Stimulated activated CD4-positive, alpha-beta T cell treated with anti-CD3 and anti-CD28 coated beads, TNF-alpha, amount 100 ng/mL, for 4 hours (primary cell): ENCODE measurements at places on chromosomes 5 and 9.
A peak's percentile ranks its signal among the peaks of the same experiment; 100 is the strongest.

GRCh38 chr5:10424124-10424731 is 17.5 kb upstream of the ROPN1L start:
- DNase-seq, result no peak

- DNase-seq, result peak; percentile 38
Measured at GRCh38 chr5:126449751-126450271, 26.6 kb downstream of the GRAMD2B start.

DNA sequence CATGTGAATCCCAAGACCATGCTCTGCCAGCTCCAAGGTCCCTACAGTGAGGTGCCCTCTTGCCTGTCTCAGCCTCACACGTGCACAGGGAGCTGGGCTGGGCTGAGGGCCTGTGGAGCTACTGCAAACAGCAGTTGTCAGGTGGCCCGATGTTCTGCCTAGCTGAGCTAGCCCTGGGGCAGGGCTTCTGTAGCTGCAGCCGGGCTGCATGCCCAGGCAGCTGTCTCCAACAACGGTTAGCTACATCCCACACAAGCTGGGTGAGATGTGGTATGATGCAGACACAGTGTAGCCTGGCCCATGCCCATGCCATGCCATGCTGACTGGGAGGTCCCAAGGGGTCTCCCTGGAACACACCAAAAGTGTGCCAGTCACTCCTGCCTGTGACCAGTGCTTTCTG is 62.0 kb downstream of the MACROH2A1 start:
- no peak for DNase-seq

GRCh38 chr5:141420855-141421488 is at the start of gene PCDHGA11:
Gene PCDHGA11 (plus strand): TSS chr5:141421051. CDS start chr5:141421228, 177 bp downstream.
- DNase-seq, result no peak

GRCh38 chr5:3509290-3509689 is 86.3 kb upstream of the IRX1 start:
- no peak for DNase-seq

GRCh38 chr9:110114859-110115201 is 93.1 kb downstream of the C9orf152 start:
- no peak for DNase-seq

DNA sequence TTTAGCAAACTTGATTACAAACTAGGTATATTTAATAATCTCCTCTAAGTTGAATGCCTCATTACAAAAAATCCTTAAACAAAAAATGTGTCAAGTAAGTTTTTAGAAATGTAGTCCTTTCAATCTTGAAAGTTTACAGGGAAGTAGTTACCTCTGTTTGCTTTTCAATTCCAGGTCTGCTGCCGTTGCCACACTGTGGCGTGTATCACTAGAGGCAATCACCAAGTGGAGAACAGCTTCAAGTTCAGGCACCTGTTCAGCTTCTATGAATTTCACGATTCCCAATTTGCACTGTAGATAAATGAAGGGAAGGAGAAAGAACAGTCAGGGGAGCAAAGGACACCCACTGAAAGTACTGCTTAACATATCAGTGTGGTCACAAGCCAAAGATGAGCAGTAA is 51.1 kb downstream of the ECPAS start:
- DNase-seq, result no peak

- no peak for DNase-seq
Measured at GRCh38 chr9:89839449-89839848, 234.6 kb downstream of the GADD45G start.

GRCh38 chr5:6389397-6389796 is 11.1 kb upstream of the MED10 start:
- DNase-seq, result no peak

GRCh38 chr9:131422241-131422792 is 28.4 kb downstream of the PRRC2B start:
- DNase-seq, result no peak

DNA sequence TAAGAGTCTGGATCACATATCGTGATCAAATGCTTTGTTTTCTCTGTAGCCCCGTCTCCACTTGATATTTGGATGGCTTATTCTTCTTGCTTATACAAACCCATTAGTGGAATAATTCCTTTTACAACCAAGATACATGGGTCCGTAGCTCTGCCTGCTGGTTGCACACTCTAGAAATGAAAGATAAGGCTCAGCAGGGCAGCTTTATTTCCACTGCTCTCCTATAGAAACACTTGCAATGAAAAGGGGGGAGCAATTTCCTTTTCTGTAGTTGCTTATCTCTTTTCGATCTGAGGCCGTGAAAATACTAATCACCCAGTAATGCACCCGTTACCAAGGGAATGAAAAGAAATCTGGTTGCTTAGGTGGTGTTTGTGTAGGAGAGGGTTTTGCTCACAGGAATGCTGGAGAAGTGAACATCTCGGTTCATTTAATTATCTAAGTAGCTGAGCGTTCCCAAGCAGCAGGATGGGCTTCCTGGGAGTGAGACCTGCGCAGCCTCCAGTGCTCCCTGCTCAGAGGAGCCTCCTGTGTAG is 131.7 kb downstream of the ADAMTS16 start:
- no peak for DNase-seq

DNA sequence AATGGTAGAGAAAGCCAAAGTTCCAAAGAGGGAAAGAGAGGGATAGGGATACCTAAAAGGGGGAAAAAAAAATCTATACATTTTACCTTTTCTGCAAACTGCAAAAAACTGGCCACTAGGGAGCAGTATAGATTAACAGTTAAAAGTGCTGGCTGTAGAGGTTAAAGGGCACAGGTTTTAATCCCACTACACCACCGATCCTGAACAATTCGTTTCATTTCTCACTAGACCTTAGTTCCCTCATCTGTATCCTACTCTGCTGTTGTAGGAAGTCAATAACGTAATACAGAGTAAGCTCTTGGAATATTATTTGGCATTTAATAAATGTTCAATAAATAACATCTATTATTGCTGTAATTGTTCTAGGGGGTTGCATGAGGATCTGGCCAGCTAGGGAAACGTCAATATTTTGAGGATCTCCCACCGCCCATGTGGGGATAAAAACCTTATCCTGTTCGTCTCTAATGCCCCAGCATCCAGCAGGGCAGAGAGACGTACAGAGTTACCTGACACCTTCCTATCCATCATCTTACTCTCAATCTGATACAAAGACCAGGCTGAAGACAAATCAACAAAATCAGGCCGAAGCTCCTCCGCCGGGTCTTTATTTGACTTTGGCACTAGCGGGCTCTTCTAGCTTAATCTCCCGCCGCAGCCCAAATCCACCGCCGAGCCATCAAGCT is 757 bp downstream of the CDC26 start:
- DNase-seq, result no peak

- no peak for DNase-seq
Measured at GRCh38 chr5:115842089-115842935, 577 bp downstream of the AP3S1 start.

DNA sequence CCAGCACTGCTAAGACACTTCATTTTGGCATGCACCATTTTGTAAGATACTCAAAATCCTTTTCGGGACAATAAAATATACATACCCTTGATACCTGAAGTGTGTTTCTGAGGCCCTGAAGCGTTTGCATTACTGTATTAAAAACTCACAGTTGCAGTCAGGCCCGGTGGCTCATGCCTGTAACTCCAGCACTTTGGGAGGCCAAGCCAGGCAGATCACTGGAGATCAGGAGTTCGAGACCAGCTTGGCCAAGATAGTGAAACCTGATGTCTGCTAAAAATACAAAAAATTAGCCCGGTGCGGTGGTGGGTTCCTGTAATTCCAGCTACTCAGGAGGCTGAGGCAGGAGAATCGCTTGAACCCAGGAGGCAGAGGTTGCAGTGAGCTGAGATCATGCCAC is 2.5 kb upstream of the EIF4EBP3 start:
- DNase-seq, result no peak

DNA sequence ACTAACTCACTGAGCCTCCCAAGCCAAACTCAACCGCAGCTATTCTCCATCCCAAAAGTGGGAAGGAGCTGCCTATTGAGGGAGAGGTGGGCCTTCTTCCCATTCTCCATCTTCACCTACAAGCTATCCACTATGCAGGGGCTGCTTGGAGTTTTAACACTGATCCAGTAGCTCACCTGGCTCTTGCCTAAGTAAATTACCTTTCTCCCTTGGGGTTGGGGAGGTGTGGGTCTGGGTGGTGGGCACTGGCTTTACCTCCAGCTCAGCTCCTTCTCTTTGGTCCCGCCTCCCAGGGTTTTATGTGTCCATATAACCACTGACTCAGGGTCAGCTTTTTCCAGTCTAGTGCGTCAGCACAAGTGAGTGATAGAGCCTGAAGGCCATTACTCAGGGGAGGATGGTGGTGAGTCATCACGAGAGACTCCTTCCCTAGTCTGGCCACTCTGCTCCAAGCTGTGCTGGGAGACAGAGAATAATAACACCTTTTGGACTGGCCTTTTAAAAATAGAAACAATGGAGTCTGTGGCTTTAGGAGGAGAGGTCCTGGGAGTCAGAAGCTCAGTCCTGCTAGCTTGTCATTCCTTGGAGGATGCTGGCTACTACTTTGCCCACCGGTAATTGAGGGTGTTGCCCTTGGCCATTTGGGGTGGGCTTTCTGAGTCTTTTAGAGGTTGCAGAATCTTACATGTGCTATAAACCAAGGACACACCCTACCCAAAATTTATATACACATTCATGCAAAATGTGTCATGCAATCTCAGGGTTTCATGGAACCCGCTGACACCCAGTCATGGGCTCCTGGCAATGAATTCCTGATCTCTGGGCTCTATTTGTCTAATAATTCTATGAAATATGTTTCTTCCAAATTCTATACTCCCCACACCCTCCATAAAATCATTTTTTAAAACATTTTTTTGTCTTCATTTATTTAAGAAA is 35.6 kb upstream of the ATP6V1G1 start:
- no peak for DNase-seq

DNA sequence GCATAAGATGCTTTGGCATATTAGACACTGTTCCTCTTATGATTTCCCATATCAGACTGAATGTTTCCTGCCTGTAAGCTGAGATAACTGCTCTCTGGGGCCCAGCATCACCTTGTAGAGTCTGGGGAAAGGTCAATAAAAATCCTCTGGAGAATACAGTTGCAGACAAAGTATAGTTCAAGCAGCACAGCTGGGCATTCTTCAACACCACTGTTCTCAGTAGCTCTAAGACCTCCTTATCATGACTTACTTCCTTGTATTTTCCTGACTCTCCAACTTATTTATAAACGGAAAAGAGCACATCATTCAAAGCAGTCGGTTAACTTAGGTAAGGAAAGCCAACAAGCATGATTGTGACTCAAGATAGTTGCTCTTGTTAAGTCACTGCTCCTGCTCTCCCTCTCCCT is 208.7 kb upstream of the RASEF start:
- DNase-seq, result no peak

- no peak for DNase-seq
Measured at GRCh38 chr9:76351006-76351405, 43.2 kb downstream of the RFK start.

DNA sequence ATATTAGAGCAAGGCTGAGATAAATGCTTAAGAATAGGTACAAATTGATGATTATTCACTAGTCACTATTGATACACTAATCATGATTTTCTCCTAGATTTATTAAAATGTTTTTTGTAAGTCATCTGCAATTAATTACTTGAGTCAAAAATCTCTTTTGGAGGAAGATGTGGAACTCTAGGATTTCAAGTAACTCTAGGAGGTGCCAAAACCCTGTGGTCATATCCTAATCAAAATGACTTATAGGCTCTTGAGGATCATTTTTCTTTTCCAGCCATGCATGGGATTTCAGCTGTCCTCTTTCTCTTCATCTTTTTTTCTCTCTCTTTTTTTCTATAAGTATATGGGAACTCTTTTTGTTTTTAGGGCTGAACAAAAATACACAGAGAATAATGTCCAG is 141.8 kb upstream of the CD180 start:
- no peak for DNase-seq

- no peak for DNase-seq
Measured at GRCh38 chr9:22142671-22143070, 133.6 kb upstream of the CDKN2B start.

GRCh38 chr5:55634866-55635265 is 77.3 kb downstream of the SLC38A9 start:
- DNase-seq, result no peak

GRCh38 chr5:120843390-120843980 is 379.4 kb downstream of the PRR16 start:
- no peak for DNase-seq

DNA sequence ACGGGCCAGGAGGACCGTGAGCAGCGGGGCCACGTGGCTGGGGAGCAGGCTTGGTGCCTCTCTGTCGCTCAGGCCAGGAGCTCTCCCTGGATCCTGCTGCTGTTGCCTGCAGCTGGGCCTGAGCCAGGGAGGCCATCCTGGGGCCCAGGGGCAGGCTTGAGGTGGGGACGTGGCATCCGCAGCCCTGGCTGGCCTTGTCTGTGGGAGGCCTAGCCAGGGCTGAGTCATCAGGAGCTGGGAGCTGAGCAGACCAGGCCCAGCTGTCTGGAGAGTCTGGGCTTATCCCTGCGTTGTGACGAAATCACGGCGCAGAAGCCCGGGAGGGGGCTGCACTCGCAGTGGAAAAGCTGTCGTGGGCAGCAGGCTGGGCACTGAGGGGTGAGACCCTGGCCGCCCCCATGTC is 138.8 kb upstream of the COL5A1 start:
- no peak for DNase-seq

DNA sequence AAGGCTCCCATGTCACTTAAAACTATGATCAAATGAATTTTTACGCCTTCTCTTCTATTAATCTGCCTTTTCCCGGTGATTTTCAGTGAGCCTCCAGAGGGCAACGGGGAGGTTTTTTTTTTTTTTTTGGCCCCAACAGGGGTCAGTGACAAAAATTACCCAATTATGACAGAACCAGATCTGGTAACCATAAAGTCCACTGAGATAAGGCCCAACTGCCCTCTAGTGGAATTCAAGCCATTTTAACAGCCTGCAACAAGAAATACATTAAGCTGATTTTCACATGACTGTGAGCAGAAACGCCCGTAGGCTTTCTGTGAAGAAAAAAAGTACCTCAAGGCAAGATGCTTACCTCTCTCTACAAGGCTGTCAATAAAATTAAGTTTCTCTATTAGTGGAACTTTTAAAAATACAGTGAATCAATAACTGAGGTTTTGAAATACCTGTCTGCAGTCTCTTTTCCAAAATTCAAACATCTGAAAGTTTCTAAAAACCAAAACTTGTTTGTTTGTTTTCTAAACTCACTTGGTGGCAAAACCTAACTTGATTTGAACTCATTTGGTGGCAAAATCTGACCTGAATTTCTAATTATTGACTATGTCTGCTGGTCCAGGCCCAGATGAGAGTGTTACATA is 49.7 kb upstream of the FST start:
- no peak for DNase-seq

DNA sequence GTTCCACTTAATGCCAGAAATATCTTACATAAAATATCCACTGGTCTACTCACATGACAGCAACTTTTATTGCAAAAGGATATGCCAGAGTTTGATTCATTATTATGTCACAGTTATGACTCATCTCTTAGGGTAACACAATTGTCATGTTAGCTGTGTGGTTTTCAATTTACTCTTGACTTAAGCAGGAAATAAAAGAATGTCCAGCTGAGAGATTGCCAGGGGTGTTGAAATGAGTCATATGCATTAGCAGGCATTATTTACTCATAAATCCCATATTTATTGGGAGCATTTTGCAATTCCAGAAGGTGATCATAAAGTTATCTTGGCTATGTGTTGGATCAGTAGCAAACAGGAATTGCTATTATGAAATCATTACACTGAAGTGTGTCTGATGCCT is 1164.6 kb upstream of the CDH18 start:
- DNase-seq, result no peak

DNA sequence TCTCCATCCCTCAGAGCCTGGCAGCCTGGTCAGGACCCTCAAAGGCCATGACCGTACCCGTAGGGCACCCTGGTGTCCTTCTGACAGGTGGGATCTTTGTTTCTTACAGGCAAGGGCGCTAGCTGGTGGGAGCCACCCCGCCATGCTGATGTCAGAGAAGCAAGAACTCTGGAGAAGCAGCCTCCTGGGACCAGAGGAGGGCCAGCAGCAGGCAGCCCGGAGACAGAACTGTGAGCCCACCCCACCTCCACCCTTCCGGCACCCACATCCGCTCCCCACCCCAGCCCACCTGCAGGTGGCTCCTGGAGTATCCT is 42.2 kb upstream of the IL17B start:
- no peak for DNase-seq
